Stimulated activated CD8-positive, alpha-beta memory T cell treated with anti-CD3 and anti-CD28 coated beads, Interleukin-4, amount 100 ng/mL, for 1 hour (primary cell): ENCODE measurements at places on chromosomes 4 and X.

GRCh38 chrX:23637187-23637586, 30.1 kb upstream of the PRDX4 start:
- DNase-seq, result no peak

GRCh38 chrX:16771483-16772398, 14.5 kb upstream of the TXLNG start:
- no peak for DNase-seq

DNA sequence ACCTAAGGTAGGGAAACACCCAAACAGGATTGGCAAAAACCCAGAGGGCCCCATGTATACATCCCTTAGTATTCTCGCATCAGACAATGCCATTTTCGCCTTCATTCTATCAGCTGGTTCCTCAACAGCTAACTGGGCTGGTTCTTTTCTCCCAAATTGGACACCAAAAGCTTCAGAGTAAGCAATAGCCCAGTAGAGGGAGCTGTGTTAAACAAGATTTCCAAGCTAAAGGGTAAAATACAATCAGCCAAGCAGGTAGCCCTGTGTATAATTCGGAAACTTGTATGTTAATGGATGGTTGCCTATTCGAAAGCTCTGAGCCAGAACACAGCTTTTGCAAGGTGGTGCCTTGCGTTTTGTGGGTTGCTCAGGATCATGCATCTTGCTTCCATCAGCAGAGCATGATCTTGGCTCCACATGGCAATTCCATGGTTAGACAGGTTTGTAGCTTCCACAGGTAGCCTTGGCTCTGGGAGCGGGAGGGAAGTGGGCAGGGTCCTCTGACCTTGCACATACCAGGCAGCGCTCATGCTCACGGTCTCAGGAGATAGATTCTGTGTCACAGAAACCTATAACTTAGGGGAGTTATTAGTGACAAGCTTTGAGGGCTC, 115.2 kb upstream of the LNX1 start:
- DNase-seq, result no peak

- no peak for DNase-seq
Measured at GRCh38 chrX:74234818-74235217, 69.2 kb upstream of the ZCCHC13 start.

GRCh38 chrX:72621163-72621562, 48.5 kb upstream of the HDAC8 start:
- no peak for DNase-seq
